ENCODE measurements at places on chromosomes 1 and 21. TPM values are rescaled to one million over a fixed set of nuclear protein-coding genes. Genes with fewer than 3 reads are reported as not detected.
A peak's percentile ranks its signal among the peaks of the same experiment; 100 is the strongest.

Gene HENMT1
- total RNA-seq, result 2.1 TPM

Gene EXO1
- total RNA-seq, result not detected

Gene CRP
- total RNA-seq, result not detected

DNA sequence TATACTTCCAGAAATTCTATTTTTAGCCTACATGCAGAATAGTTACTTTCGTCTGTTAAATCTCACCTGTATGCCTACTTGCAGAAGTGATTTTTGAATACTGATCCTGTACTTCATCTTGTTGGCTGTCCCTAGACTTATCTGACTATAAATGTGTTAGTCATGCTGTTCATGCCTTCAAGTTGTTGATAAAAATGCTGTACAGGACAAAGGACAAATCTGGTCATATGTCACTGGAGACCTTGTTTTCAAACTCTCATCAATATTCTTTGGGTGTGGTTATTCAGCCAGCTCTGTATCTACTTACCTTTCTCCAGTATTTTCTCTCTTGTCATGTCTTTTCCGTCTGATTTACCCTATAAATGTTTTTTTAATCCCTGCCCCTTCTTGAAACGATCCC, 132.9 kb downstream of the RNF220 start:
- DNase-seq, result no peak

- no peak for DNase-seq
Measured at GRCh38 chr1:117347907-117348306, 19.3 kb upstream of the MAN1A2 start.

GRCh38 chr1:155186067-155186793, 12.6 kb downstream of the TRIM46 start:
- peak; percentile 4 for DNase-seq
